ENCODE measurements at places on chromosomes 7 and 10.
A peak's percentile ranks its signal among the peaks of the same experiment; 100 is the strongest.

GRCh38 chr10:97165499-97165898 is 20.3 kb downstream of the SLIT1 start:
- no peak for DNase-seq

DNA sequence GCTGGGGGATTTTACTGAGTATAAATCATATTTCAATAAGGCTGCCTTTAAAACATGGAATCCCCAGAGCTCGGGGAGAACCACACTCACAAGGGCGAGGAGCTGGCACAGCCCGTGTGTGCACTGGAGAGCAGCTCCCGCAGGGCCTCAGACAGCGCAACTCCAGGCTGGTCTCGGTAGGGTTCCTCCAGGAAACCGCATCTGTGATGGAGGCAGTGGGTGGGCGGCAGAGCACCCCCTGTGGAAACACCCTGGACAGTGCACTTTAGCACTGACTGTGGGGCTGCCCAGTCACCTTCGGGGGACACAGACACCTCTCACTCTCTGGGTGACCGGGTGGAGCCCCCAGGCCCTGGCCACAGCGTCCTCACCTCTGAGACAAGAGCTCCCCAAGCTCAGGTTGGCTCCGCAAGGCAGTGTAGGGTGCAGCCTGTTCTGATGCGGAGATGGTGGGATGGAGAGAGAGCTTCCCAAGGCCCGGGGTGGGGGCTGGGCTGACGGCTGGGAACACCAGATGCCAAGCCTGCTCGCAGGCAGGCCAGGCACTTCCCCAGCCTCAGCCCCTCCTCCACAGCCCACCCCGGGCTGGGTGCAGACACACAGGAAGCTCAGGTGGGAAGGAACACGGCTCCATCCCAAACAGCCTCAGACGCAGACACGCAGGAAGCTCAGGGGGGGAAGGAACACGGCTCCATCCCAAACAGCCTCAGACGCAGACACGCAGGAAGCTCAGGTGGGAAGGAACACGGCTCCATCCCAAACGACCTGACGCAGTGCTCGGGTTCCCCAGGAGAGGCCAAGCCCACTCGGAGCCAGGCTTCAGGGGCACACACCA is 224.4 kb downstream of the MAD1L1 start:
- no peak for DNase-seq

DNA sequence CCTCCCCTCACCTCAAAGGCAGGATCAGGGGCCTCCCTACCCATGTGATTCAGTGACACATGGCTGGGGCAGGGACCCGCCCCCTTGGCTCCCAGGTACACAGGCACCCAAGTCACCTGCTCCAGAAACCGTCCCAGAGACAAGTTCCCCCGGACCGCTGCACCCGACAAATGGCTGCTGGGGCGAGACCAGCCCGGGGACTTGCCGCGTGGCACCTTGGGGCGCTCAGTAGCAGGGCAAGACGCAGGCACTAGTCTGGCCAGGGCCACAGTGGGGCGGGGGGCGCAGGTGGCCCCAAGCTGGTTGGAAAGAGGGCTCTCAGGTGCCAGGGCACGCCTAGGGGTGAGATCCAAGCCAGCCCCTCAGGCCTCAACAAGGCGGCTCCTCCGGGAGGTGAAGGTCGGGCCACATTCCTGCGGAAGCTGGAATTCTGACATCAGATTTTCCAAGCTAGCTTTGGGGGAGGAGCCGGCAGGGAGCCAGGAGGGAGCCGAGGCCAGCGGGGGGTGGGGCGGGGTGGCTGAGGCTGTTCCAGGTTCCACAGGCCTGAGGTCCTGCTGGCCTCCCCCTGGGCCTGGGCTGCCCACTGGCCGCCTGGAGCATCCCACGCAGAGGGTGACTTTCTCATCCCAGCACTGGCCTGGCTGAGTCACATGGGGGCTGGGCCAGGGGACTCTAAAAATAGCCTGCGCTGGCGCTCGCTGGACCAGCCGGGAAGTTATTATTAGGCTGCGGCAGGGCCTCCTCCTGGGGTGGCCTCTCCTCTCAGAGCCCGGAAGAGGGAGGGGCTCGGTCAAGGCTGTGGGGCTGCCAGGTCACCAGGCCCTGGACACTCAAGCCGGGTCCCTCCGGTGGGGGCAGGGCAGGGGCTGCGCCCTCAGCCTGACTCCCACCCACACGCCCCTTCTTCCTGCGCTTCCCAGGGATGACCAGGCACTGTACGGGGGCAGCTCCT is 20.5 kb upstream of the INPP5A start:
- peak; percentile 12 for DNase-seq

DNA sequence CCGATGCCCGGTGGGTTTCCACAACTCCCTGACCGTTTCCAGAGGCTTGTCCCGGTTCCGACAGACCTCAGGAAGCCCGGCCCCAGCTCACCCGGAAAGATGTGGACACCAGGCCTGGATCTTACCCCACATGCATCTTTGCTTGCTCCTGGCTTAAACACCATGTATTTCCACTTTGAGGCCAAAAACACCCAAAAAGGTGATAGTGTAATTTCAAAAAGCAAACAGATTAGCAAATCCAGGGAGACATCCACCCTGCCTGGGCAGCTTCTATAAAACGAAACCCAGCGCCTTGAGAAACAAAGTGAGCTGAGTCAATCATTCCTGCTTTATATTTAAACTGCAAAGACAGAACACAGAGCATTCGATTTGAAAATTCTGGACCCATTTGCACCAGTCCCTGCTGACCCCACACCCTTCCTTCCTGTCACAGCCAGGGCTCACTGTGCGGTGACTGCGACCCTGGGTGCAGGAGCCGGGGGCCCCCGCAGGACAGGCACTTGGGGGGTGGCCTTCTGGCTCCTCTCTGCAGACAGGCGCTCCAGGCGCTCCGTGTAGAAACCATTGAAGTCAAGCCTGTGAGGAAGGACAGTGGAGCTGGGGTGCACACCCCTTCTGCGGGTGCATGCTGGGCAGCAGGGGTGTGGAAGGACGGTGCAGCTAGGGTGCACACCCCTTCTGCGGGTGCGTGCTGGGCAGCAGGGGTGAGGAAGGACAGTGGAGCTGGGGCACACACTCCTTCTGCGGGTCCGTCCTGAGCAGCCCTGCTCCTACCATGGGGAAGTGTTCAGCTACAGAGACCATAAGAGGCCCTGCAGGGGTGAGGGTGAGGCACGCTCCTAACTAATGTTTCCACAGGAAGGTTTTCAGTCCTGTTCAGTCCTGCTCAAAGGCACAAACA is 2.9 kb upstream of the ADAM8 start:
- no peak for DNase-seq

- no peak for DNase-seq
These were observed 9.6 kb downstream of the GDF10 start for GRCh38 chr10:47309408-47310089.
